ENCODE measurements at places on chromosomes 6 and 20.

DNA sequence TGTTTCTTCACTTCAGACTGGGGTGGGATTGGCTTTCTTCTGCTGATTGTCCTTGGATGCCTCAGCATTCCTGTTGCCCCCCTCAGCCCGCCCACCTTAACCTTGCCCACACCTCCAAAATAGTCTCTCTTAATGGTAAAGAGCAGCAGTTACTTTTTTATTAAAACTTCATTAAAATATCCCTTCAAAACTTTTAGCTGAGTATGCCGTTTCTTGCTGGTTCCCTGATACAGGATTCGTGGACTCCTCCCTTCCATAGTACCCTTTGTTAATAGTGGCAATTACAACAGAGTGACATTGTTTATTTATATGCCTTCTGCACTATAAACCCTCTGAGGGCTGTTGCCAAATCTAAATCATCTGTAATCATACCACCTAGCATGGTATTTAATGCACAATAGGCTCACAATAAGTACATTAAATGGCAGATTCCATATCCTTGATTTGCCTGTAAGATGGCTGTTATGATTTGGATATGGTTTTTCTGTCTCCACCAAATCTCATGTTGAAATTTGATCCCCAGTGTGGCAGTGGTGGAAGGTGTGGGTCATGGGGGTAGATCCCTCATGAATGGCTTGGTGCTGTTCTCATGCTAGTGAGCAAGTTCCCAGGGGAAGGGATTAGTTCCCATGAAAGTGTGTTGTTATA lies 3.5 kb upstream of the MOCS1 start:
- DNase-seq, result peak; percentile 33

DNA sequence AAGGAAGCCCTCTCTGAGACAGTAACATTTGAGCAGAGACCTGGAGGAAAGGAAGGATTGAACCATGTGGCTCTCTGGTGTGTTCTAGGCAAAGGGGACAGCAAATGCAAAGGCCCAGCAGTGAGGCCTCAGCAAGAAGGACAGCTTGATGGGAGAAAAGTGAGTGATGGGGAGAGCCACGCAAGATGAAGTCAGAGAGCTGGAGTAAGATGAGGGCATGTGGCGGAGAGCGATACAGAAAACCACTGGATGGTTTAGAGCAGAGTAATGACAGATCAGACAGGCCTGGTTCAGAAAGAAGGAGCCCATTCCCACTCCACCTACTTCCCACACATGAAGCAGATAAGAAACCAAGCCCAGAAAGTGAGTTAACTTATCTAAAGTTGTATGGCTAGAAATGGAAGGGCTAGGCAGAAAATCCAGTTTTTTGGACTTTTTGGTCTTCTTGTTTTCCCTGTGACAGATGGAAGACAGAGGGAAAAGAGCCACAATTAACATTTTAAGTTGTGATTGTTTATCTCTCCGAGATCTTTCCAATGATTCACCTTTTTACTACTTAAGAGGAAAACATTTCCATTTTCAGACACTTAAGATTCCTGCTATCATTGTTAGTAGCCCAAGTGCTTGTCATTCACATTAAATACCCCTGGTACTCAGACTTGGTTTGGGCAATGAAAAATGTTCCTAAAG lies 723 bp upstream of the SNPH start:
- DNase-seq, result no peak

GRCh38 chr20:23606652-23607049 lies 934 bp upstream of the CST9 start:
- peak; percentile 72 for DNase-seq

DNA sequence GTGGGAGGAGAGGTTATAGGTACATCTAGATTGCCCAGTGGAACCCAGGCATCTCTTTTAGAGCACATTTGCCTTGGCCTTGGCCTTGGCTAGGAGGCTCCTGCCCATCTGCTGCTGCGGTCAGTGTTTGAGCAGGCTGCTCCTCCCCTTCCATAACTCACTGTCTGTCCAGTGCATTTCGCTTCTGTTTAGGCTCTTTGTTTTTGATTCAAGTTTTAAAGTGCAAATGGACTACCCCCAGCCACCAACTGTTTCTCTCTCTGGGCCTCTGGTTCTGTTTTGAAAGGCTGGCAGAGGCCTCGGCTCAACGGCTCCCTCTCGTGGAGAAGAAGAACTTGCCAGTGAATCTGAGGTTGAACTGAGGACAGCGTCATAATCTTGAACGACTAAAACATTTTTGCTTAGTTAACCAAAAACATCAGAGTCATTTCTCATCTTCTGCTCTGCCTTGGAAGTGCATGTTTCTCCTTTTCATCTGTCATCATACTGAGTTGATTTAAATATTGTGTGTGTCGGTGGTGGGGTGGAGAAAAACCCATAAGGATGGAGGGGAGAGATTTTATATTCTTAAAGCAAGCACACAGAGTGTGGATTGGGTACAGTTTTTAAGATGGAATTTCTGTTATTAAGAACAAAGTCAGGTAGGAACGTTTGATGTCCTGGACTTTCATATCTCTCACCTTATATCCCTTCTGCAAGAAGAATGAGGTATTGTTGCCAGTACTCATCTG lies 171.4 kb downstream of the DTNBP1 start:
- DNase-seq, result peak; percentile 34

DNA sequence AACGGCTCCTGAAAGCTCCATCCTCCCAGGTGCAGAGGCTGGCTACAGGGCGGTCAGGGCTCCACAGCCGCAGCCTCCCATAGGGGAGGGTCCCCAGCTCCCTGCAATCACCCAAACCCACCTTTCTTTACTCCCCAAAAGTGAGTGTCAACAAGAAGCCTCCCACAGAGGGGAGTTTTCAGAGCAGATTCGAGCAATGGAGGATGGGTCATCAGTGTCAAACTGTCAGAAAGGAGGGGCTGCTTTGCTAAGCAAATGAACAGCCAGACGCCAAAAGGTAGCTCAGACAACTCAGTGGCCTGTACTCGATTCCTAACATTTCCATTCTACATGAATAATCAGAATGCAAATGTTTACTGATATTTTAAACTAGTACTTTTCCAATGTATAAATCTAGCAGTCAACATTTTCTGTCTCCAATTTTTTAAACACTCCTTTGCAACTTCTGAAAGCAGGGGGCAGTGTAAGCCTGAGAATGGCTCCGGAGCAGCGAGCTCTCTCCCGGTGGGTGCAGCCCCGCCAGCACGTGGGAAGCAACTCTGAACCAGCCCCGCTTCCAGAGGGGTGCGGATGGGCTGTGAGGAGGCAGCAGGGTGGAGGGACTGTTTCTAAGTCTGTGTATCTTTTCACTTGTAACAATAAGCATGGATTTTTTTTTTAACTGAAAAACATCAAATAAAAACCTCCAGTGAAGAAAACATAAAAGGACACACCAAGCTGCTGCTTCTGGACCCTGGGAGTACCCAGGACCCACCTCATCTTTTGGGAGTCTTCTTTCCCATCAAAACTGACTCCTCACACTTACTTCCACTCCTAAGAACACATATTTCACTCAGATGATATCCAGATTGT lies 54.9 kb downstream of the TAF4 start:
- no peak for DNase-seq

GRCh38 chr20:33282991-33283555 lies at the start of gene BPIFB1:
BPIFB1 (plus strand) TSS chr20:33283214; CDS start chr20:33286074, 2,860 bp downstream.
- DNase-seq, result no peak

DNA sequence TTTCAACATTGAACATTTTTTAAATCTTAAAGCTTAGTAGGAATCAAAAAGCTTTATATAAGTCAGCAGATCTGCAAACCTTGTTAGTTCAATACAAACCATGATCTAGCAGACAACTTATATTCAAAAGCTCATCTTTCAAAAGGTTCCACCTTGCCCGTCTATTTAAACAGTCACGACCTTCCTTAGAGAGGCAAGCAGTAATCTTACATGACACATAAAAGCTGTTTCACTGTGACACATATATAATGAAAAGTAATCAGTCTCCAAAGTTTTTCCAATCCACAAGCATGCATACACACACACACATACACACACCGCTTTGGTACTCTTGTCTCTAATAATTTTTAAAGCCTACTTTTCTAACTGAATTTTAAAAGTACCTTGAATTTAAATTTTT lies 12.9 kb downstream of the SOD2 start:
- DNase-seq, result no peak

GRCh38 chr20:9392892-9393857 lies 121.2 kb upstream of the LAMP5 start:
- DNase-seq, result peak; percentile 67

- no peak for DNase-seq
Observed at GRCh38 chr6:106422534-106422933, 62.0 kb downstream of the CRYBG1 start.

GRCh38 chr6:145147559-145147958 lies 587.8 kb downstream of the EPM2A start:
- no peak for DNase-seq

DNA sequence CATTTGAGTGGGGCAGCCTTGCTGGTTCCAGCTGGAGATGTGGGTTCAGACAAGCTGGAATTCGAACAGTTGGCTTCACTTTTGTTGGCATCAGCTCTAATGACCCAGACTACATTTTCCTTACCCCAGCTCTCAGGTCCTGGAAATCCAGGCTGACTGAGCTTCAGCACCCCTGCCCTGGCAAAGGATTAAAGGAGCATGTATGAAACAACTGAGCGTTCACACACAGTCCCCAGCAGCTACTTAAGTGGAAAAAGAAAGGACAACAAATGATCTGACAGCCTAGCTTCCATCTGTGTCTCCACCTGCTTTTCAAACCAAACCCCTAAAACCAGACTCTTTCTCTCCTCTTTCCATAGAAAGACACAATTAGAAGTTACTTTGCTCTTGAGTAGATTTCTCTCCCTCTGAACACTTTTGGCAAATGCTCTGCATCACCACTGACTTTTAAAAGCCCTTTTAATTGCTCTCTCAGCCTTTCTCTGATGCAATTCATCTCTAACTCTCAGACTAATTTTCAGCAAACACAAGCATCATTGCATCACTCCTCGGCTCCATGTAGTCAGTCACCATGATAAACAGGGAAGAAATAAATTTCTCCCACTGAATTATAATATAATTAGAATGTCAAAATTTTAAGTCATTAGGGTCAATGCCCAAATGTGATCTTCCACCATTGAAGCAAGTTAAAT lies 28.1 kb downstream of the ROS1 start:
- no peak for DNase-seq

DNA sequence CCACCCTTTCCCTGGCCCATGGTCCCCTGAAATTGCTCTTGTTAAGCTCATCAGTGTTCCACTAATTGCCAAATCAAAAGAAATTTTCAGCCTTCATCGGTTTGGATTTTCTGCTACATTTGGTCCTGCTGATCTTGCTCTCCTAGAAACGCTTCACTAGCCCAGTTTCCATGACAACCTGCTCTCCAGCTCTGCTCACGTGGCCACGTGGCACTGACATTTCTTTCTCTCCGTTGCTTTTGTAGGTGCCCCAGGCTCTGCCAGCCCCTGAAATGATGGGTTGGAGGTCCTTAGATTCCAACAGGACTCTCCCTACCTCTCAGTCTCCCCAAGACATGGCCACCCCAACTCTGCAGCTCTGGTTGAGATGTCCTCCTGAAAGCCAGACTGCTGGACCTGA lies 45.8 kb upstream of the NNAT start:
- no peak for DNase-seq

- no peak for DNase-seq
Observed at GRCh38 chr6:164942271-164942670, 367.1 kb downstream of the C6orf118 start.

DNA sequence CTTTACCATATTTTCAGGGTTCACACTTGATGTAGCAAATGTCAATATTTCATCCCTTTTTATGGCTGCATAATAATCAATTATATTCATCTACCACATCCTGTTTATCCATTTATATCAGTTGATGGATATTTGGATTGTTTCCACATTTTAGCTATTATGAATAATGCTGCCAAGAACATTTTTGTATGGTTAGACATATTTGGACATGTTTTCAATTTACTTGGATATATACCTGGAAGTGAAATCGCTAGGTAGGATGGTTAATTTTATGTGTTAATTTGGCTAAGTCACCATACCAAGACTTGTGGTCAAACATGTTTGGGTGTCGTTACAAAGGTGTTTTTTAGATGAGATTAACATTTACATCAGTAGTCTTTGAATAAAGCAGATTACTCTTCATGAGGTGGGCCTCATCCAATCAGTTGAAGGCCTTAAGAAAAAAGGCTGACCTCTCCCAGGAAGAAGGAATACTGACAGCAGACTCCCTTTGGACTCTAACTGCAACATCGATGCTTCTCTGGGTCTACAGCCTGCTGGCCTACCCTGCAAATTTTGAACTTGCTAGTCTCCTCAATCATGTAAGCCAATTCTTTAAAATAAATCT lies 196.5 kb downstream of the BACH2 start:
- DNase-seq, result no peak

- no peak for DNase-seq
Observed at GRCh38 chr20:258269-258858, 840 bp downstream of the DEFB132 start.

- DNase-seq, result no peak
Observed at GRCh38 chr6:7896465-7896987, 14.1 kb downstream of the TXNDC5 start.

DNA sequence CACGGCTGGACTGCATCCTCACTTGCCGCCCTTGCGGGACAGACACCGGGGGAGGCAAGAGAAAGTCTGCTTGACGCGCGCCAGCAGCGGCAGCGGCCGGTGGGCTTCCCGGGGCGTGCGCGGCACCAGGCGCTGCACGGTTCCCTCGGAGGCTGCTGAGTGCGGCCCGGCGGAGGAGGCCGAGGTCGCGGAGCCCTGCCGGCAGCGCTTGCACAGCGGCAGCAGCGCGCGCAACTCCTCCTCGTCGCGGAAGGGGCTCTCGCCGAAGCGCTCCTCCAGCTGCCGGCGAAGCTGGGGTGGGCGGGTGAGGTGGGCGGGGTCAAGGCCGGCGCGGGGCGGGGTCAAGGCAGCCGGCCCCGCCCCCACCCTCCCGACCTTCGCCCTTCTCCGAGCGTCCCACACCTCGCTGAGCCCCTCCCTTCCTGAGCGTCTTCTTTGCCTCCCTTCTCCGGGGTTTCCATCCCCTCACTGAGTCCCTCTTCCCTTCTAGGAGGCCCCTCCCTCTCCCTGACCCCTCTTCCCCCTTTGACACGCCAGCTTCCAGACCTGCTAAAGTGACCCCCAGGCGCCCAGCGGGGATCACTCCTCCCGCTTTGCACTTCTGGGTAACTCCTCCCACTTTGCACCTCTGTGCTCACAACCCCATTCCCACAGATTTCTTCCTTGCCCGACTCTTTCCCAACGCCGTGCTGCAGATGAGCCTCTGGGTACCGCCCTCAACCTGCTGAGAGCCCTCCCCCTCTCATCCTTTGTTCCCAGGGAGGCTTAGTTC lies 8.8 kb downstream of the DUSP15 start:
- peak; percentile 61 for DNase-seq

- no peak for DNase-seq
Observed at GRCh38 chr6:71349976-71350615, 61.5 kb downstream of the OGFRL1 start.

All from NCI-H748 treated with DMSO at 0.1 percent for 48 hours (cell line).